ENCODE measurements at places on chromosomes 11 and 22. TPM values are rescaled to one million over a fixed set of nuclear protein-coding genes. Genes with fewer than 3 reads are reported as not detected.

ENTHD1 gene
- not detected for total RNA-seq

ZNRD2 gene
- total RNA-seq, result 28.6 TPM

OSBP2 gene
- total RNA-seq, result 3.9 TPM

KRTAP5-1 gene
- total RNA-seq, result not detected

MB gene
- not detected for total RNA-seq
